ENCODE measurements at places on chromosomes 11 and 22.

GRCh38 chr22:50323900-50324299 lies 2.9 kb downstream of the DENND6B start:
- H3K4me3 ChIP-seq = no peak overlapping the region
- H3K27me3 ChIP-seq = peaks cover 9% of the 10 kb centered on the region
- no peaks in the 10 kb centered on the region for H3K36me3 ChIP-seq

DNA sequence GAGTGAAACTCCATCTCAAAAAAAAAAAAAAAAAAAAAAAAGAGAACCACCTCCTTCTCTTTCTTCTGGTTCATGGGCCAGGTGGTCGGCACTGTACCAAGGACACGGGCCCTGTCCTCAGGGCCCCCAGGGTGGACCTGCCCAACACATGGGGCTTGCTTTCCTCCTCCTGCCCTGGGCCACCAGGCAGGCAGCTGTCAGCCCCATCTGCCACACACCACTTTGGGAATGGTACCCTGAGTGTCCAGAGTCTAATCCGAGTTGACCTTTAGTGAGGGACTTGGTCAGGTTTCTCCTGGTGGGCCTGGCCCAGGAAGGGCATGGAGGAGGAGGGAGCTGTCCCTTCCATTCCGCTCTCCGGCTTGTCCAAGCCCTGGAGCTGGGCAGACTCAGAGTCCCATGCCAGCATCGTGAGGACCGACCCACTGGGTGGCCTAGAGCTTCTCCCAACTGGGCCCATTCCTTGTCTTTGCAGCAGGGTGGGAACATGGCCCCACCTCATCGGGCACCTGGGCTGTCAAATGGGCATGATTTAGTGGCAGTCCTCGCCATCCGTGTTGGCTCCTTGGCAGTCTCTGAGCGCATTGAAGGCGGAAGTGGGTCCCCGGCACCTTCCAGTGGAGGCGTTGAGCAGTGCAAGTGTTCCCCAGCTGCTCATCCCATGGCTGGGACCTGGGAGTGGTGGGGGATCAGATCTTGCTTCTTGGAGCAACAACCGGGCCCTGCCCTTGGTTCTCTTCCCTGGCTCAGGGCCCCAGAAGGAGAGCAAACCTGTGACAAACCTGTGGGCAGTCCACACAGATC lies 94.8 kb downstream of the BCR start:
- no peaks in the 10 kb centered on the region for H3K4me1 ChIP-seq
- H3K27me3 ChIP-seq = no peaks in the 10 kb centered on the region
- no peak overlapping the region for H3K27ac ChIP-seq
- H3K4me3 ChIP-seq = no peak overlapping the region

DNA sequence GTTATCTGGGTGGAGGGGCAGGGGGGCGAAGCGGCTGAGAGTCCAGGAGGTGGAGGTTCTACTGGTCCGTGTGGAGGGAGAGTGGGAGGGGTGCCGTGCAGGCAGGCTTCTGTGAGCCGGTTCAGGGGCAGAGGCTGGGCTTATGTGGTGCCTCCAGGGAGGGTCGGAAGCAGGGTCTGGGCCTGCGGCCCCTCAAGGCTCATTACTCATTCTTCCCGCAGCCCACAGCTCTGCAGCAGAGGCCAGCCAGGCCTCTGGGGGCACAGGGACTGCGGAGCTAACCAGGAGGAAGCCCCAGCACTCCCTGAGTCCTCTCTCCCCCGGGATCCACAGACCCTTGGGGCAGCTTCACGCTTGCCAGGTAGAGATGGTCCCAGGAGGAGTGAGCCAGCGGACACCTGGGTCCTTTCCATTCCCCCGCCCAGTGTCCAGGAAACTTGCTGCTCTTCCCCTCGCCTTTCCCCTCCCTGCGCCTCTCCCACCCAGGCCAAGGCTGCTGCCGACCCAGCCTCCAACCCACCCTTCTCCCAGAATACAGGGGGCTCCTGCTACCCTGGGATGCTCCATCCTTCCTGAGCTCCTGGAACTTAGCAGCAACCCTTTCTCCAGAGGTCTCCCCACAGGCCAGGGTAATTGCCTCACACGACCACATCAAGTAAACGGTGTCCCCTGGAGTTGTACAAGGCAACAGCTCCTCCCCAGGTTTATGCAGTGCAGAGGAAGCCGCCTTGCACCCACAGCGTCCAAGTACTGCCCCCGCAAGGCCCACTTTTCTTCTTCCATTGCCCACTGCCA lies 6.3 kb downstream of the NRXN2 start:
- H3K27ac ChIP-seq = no peak overlapping the region
- H3K4me3 ChIP-seq = no peak overlapping the region
- H3K4me1 ChIP-seq = no peaks in the 10 kb centered on the region
- no peak for DNase-seq
- H3K27me3 ChIP-seq = peaks cover 7% of the 10 kb centered on the region

DNA sequence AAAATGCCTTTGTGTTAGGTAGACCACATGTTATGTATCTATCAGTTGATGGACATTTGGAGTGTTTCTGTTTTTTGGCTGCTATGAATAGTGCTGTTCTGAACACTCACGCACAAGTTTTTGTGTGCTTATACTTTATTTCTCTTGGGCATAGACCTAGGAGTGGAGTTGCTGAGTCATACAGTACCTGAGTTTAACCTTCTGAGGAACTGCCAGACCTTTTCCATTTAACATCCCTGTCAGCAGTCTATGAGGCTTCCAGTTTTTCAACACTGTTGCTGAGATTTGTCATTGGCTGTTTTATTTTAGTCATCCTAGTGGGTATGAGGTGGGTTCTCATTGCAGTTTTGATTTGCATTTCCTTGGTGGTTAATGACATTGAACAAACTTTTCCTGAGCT lies 4.4 kb downstream of the CTTN start:
- H3K27ac ChIP-seq = no peak overlapping the region
- no peaks in the 10 kb centered on the region for H3K4me1 ChIP-seq
- no peak overlapping the region for H3K4me3 ChIP-seq
- H3K36me3 ChIP-seq = peaks cover 9% of the 10 kb centered on the region

DNA sequence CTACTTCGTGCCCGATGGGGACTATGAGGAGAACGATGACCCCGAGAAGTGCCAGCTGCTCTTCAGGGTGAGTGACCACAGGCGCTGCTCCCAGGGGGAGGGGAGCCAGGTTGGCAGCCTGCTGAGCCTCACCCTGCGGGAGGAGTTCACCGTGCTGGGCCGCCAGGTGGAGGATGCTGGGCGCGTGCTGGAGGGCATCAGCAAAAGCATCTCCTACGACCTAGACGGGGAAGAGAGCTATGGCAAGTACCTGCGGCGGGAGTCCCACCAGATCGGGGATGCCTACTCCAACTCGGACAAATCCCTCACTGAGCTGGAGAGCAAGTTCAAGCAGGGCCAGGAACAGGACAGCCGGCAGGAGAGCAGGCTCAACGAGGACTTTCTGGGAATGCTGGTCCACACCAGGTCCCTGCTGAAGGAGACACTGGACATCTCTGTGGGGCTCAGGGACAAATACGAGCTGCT lies 751 bp downstream of the FIBIN start:
- H3K4me1 ChIP-seq = 0 out of 2 replicates have a peak, but pooled peaks cover 3% of the 10 kb centered on the region
- H3K36me3 ChIP-seq = no peaks in the 10 kb centered on the region
- no peak overlapping the region for H3K27ac ChIP-seq

DNA sequence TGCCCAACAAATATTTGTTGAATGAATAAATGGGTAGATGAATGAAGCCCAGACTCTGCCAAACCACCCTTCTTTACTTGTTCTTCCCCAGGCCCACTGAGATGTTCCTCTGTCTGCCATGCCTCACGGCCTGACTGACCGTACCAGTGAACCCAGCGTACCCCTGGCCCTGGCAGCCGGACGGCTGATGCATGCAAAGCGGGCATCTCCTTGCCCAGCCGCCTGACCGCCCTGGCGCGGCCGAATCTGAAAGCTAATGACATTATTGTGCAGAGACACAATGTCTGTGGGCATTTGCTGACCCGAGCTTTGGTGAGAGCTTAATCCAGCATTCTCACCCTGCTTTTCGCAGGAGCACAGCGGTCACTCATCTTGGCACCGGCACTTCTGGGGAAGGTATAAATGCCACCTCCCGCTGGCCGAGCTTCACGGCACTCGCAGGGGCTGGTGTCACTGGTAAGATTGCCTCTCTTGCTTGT lies at the start of gene CRYBB2:
CRYBB2 (plus strand) TSS at position 429 of the 479 bp plus-strand sequence. CDS start 1,791 bp downstream, outside the sequence.
- H3K36me3 ChIP-seq = no peaks in the 10 kb centered on the region
- H3K27me3 ChIP-seq = peaks cover 43% of the 10 kb centered on the region
- no peak within 1 kb of the TSS for H3K27ac ChIP-seq

DNA sequence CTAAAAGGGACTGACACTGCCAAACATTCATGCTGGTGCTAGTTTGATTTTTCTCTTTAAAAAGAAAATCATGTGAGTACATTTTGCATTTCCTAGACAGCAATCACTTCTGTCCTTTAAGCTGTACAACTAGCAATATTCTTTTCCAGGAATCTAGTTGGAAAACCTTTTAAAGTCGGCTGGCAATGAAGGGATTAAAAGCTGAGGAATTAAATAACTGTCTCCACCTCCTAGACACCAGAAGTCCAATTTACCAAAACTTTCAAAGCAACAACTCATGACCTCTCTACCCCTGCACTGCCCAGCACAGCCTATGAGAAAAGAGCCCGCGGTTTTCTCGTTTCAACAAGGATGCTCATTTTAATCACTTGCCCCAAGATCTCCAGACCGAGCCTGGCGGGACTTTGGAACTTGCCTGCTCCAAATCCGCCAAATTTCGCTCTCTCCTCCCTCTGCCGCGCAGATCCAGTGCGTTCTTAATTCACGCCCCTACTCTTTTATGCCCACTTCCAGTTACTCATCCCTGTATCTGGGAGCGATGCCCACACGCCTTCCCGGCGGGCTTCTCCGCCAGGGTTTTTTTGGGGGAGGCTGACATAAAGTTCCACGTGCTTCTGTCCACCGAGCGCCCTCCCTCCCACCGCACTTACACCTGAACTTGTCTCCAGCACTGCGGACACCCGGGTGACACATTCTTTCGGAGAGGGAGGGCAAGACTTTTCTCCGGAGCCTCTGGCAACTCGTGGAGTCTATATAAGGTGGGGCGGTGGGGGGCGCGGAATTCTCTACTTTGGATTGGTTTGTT lies 2.5 kb downstream of the MPPED2 start:
- peak; percentile 30 for DNase-seq
- H3K27me3 ChIP-seq = no peaks in the 10 kb centered on the region
- H3K36me3 ChIP-seq = no peaks in the 10 kb centered on the region
- no peak overlapping the region for H3K27ac ChIP-seq
- peaks cover 5% of the 10 kb centered on the region for H3K4me1 ChIP-seq
- H3K4me3 ChIP-seq = peak overlapping the region; percentile 92

DNA sequence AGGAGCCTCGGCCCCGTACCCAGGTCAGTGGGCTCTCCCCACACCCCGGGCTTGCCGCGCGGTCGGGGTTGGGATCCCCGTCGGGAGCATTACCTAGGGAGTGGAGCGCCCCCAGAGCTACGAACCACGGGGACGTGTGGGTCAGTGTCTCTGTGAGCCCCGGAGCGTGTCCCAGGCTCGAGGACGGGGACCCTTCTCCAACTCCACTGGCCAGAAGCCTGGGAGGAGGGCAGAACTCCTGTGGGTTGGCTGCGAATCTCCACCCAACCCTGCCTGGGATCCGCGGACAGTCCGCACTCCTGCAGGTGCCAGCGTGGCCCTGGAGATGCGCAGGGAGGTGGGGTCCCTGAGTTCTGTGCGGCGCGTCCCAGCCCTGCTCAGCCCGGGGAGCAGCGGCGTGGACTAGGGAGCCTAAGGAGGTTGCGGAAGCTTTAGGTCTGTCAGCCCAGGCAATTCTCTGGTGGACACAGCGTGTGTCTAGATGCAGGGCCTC lies 346 bp downstream of the PPFIBP2 start:
- no peaks in the 10 kb centered on the region for H3K36me3 ChIP-seq
- no peak for DNase-seq
- no peaks in the 10 kb centered on the region for H3K27me3 ChIP-seq
- H3K27ac ChIP-seq = no peak overlapping the region

GRCh38 chr11:110606415-110606814 lies 105.8 kb downstream of the ARHGAP20 start:
- no peaks in the 10 kb centered on the region for H3K4me1 ChIP-seq
- H3K27me3 ChIP-seq = no peaks in the 10 kb centered on the region
- no peak for DNase-seq
- H3K4me3 ChIP-seq = no peak overlapping the region
- H3K27ac ChIP-seq = no peak overlapping the region

- H3K27me3 ChIP-seq = no peaks in the 10 kb centered on the region
- no peak overlapping the region for H3K27ac ChIP-seq
- no peak overlapping the region for H3K4me3 ChIP-seq
- DNase-seq = no peak
Observed at GRCh38 chr11:43984519-43985385, 42.3 kb downstream of the C11orf96 start.

DNA sequence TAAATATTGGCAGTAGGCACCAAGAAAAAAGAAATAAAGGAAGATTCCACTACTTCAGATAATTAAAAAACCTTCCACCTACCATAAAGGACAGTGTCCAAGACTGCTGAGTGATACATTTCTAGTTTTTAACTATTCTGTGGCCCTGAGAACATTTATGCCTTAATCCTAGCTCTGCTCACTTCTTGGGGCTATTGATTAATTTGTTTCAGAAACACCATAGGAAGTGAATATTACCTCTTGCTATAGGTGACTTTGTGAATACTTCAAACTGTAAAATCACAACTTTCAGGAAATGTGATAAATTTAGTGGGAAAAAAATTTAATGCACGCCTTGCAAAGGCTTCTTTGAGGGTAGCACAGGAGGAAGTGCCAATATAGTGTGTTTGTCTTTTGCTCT lies 35.2 kb downstream of the NF2 start:
- peaks cover 2% of the 10 kb centered on the region for H3K36me3 ChIP-seq
- no peak overlapping the region for H3K4me3 ChIP-seq
- no peak for DNase-seq
- no peaks in the 10 kb centered on the region for H3K27me3 ChIP-seq
- no peaks in the 10 kb centered on the region for H3K4me1 ChIP-seq

DNA sequence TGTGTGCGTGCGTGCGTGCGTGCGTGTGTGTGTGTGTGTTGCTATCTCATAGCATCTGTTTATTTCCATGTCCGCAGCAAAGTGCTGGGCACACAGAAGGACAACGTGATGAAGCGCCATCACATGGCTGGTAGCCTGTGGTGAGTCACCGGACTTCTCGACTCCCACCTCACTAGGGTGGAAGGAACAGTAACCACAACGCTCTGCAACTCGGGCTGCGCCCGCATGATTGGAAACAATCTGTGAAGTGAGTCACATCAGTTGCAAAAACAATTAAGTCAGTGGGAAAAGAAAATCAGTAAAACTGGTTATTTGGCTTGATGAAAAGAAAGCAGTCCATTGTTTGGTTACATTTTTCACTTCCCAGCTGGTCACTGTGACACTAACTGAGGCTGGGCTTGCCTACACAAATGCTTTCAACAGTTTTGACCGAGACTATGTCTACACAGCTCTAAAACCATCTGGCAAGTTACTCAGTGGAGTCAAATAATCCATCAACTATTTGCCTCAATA lies 437.3 kb upstream of the CADM1 start:
- H3K36me3 ChIP-seq = no peaks in the 10 kb centered on the region
- DNase-seq = no peak
- H3K4me3 ChIP-seq = no peak overlapping the region
- H3K27ac ChIP-seq = no peak overlapping the region
- H3K4me1 ChIP-seq = no peaks in the 10 kb centered on the region

DNA sequence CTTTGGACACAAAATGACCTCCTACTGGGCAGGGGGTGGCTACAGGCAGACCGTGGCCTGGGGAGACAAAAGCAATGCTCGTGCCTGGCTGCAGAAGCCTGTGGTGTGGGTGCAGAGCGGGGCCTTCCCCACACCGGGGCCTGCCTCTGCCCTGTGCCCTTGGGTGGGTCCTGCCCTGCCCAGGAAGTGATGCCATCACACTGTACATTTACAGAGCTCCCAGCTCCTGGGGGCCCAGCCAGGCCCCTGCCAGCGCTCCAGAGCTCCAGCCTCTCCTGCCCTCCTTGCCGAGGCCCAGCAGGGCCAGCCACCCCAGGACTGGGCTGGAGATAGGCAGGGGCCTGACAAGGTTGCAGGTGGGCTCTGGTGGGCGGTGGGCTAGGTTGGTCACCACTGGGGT lies 40.1 kb downstream of the MUC5B start:
- no peak for DNase-seq
- no peak overlapping the region for H3K4me3 ChIP-seq
- H3K36me3 ChIP-seq = no peaks in the 10 kb centered on the region
- no peak overlapping the region for H3K27ac ChIP-seq
